ENCODE measurements at places on chromosomes 4 and X. TPM values are rescaled to one million over a fixed set of nuclear protein-coding genes. Genes with fewer than 3 reads are reported as not detected.

Gene ADGRL3
- total RNA-seq = not detected

Gene ETDB
- not detected for total RNA-seq

Gene OPRPN
- not detected for total RNA-seq

Gene KLB
- 0.75 TPM for total RNA-seq

Gene SH3TC1
- 8.0 TPM for total RNA-seq

Gene ZFP92
- not detected for total RNA-seq

Gene LINC00632
- 31.3 TPM for total RNA-seq

Gene NPNT
- total RNA-seq = 4.4 TPM

Gene STK26
- 14.7 TPM for total RNA-seq

DNA sequence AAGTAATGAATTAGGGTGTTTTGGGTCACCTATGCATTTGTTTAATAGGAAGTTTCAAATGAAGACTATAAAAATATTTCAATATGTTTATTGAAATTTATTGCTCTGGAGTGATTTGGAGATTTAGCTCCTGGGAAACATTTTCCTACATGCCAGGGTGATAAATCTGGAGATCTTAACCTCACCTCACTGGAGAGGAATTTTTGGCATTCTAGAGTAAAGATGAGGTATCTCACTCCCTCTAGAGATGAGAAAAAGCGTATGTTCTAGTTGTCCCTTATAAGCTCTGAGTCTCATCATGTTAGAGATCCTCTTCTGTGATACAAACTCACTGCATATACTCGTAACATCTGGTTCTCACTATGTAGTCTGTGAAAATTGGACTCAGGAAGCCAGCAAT, 219.0 kb downstream of the KLHL4 start:
- no peak for DNase-seq

DNA sequence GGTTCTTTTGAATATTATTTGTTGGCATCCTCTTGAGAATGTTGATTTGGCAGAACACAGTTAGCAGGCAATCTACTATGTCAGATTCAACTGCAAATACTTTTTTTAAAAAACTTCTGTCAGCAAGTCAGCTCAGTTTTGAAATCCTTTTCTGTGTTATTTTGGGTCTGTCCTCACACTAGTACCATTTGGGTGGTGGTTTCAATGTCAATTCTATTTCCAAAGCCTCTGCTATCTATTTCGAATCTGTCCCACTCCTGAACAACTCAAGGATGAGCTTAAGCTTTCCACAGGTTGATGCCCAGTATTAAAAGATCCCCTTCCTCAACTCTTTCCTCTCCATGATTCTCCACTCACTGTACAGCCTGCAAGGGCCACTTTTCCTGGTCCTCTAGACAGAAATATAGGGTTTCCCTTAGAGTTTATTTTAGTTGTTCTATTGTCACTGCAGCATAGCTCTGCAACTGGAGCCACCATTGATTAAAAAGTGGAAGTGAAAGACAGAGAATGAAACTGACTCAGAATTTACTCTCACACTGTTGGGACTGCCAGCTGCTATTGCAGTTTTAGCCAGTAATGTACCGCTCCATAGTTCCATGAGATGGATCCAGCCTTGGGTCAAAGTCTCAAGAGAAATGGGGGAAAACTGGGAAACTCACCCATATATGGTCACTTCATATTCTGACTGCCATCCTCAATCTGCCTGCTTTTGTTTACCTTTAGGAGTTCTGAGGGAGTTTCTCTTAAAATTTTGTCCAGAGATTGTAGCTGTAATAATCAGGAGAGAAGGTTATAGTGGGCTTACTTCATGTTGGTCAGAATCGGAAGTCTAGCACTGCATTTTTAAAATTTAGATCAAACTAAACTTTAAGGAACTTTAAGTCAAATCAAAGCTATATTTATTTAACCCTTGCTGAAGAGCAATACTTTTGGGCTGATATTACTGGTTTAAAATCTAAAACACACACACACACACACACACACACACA, 14.6 kb downstream of the HDX start:
- DNase-seq = no peak

GRCh38 chr4:169293343-169294176, 22.8 kb upstream of the SH3RF1 start:
- no peak for DNase-seq

DNA sequence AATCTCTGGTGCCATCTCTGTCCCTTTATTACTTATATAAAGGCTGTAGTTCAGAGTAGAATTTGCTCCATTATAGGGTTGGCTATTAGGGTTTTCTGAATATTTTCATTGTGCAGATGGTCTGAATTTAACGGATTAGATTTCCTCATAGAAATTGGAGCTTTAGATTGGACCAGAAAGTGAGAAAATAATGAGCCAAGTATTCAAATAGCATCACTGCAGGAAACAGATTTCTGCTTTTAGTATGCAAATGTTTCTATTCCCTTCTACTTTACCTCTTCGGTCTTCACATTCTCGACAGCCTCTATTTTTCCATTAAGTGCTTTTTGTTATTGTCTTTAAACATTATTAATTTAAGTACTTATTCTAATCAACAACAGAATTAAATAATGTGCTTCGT, 55.4 kb downstream of the TRIM2 start:
- DNase-seq = no peak

GRCh38 chrX:133294126-133294525, 76.0 kb upstream of the TFDP3 start:
- peak; percentile 9 for DNase-seq

GRCh38 chr4:169269916-169270809, 593 bp downstream of the SH3RF1 start:
- DNase-seq = no peak

DNA sequence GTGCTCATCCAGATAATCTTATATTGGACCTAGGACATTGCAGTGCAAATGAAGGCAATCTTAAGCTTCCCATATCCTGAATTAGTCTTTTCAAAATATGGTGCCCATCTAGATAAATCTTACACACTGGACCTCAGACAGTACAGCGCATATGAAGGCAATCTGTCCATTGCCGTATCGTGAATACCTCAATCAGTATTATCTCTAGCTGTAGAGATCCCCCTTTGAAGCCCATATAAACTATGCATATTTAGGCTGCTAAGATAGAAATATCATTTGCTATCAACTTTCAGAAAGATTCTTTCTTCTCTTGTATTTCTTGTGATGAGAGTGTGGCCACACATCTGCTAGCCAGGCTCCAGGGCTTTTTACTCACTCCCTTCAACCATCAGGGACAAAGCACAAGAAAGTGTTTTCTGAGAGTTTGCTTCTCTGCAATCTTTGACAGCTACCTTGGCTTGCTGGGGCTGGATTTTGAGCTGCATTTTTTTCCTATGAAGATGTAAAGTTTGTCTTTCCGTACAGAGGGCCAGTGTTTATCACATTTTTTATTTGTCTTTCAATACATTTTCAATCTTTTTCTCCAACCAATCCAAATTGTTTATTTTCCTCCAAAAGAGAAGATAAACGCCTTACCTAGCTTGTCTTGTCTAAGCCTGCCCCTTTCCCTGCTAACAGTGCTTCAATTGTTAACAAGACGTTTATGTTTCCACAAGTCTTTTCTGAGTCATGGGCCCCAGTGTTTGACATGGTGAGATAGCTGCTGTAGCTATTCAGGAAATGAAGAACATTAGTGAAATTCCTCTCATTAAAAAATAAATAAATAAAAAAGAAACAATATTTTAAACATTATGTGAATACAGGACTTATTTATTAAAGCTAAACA, 57.6 kb upstream of the FAT1 start:
- peak; percentile 50 for DNase-seq

- no peak for DNase-seq
These were observed 58.7 kb upstream of the GPM6B start for GRCh38 chrX:13875572-13875971.

GRCh38 chr4:37879365-37879764, 11.5 kb upstream of the TBC1D1 start:
- DNase-seq = no peak

DNA sequence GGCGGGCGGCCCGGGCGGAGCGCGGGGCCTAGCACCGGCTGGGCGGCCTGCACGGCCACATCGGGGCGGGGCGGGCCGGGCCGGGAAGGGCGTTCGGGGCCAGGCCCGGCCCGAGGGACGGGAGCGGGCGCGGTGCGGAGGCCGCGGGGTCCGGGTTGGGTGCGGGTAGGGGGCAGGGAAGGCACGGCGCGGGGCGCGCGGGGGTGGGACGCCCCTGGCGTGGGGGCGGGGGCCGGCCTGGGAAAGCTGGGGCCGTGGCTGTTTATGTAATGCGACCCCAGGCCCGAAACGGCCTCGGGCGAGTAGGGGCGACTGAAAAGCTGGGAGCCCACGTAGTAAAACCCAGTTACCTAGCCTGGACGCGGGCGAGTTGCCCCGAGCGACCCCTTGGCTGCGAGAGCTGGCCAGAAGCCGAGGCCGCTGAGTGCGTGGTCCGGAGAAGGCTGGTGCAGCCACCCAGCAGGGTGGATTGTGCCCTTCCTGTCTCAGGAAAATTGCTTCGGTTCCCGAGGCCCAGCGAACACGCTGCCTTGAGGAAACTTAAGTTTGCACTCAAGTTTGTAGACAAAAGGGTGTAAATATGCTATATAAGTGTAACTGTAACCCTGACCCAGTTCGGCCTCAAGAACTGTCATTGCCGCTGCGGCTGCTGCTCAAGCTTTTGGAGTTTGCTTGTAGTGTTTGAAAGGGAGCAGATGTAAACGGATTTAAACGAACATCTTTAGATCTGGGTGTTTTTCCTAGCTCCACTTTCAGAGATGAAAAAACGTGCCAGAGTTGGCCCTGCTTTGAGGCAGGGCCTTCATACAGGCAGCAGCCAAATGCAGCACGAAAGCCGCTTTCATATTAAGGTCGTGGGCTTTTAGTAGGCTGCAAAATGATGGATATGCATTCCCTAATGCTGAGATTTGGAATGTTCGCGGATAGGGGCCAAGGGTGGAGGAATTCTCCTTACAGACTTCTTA, 674 bp downstream of the SEC24B start:
- peak; percentile 33 for DNase-seq

DNA sequence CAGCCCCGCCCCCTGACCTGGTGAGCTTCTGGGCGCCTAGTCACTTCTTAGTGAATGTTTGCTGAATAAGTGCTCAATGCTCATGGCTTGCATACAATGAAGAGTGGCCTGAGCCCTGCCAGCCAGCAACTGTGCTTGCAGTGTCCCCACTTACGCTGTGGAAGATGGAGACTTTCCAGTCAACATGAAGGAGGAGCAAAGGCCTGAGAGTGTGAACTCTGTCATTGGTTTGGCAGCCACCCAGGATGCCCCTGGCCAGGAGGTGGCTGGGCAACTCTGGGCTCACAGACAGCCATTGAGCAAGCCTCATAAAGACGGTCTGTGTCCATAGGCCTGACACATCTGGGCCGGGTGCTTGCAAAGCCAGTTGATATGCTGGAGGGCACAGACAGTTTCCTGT, 72.1 kb upstream of the MAMLD1 start:
- DNase-seq = no peak

DNA sequence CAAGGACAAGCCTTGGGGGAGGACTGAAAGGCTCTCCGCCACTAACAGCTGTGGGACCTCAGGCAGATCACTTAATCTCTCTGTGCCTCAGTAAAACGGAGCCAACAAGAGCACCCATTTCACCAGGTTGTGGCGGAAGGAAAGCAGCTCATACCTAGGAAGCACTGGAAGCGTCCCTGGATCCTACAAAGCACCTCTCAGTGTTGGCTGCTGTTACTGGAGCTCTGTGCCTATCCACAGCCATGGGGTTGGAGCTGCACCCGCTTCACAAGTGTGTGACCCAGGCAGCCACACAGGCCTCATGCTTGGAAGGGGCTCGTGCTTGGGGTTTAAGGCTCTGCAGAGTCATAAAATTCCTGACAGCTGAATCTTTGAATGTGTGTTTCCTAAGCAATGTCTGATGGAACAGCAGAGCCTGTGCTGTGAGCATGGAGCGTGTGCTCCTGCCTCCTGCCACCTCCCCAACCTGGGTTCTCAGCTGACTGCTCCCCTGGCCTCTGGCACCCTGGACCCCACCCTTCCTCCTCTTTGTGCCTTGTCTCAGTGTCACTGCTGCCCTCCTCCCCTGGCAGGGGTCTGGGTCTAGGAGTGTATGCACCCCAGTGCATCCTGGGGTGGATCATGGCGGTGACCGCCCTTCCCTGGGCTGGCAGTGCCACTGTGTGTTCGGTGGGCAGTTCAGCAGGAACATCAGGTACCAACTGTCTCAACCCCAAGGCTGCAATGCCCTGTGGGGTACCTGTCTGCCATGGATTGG, 14.4 kb upstream of the MAN2B2 start:
- no peak for DNase-seq

DNA sequence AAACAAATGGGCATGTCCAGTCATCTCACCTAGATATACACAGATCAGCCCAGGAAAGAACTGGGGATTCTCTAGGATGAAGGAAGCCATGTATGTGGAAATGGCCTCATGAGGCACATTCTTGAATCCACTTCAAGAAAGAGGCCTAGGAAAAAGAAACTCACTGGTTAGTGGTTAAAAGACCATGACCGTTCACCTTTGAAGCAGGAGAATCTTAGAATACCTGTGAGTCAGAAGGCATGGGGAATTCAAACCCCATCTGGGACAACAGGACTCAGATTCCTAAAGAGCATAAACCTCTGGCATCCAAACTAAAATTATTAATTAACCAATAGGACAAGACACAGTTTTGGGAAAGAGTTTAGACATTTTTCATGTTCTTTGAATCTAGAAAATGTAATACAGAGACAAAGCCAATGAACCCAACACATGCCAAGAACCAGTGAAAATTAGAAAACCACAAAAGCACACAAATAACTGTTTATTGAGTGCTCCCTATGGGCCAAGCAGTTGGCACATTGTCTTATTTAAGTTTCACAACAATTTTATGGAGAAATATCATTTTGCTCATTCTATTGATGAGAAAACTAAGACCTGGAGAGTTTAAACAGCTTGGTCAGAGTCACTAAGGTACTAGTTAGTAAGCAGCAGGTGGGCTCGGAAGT, 97.5 kb downstream of the NPNT start:
- peak; percentile 74 for DNase-seq

- no peak for DNase-seq
These were observed 19.8 kb downstream of the PSAPL1 start for GRCh38 chr4:7414736-7415510.

- no peak for DNase-seq
These were observed 776 bp downstream of the CEP44 start for GRCh38 chr4:174284487-174284886.

GRCh38 chrX:53398216-53398615, 24.2 kb downstream of the SMC1A start:
- no peak for DNase-seq

GRCh38 chr4:168514249-168514852, 17.5 kb downstream of the PALLD start:
- peak; percentile 13 for DNase-seq

GRCh38 chr4:7805533-7806337, 133.9 kb downstream of the AFAP1 start:
- peak; percentile 74 for DNase-seq

- DNase-seq = no peak
These were observed 25.3 kb downstream of the LRP2BP start for GRCh38 chr4:185370268-185370949.

Measured in Caki2 (cell line).